Stimulated activated CD8-positive, alpha-beta memory T cell treated with anti-CD3 and anti-CD28 coated beads, Interleukin-4, amount 100 ng/mL, for 48 hours (primary cell): ENCODE measurements at places on chromosomes 1 and 21.

DNA sequence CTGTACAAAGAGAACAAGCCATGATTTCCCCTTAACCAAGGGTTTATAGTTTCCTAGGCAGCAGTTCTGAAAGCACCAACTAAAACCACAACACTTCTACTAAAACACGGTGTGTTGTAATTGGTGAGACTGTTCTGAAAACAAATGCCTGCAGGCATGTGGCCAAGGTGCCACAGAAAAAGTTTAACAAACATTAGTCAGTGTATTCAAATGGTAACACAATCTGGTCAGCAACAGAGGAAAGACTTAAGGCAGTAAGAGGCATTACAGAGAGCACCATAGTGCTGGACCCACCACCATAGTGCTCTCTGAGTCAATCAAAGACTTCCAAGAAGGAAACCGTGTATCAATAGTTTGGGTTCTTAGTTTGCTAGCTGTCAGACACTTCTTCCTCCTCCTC is 16.7 kb downstream of the SNIP1 start:
- DNase-seq = no peak

GRCh38 chr1:39680751-39681150 is 8.8 kb upstream of the NT5C1A start:
- DNase-seq = no peak

DNA sequence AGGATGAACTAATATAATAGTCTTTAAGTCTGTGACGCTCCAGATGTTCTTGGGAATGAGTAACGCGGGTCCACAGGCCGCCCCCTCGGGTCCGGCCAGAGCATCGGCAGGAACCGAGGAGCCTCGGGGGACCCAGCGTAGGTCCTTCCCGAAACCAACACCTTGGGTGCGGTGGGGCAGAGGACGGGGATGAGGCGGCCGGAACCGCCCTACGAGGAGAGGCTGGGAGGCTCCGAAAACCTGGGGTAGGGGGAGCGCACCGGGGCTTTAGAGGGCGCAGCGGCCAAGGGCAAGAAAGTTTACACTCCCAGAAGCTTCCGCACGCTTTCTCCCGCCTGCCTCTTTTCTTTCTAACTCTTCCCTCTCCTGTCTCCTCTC is 7.1 kb downstream of the DMRTA2 start:
- DNase-seq = no peak

- DNase-seq = no peak
These were observed 83.1 kb downstream of the CAPZB start for GRCh38 chr1:19402031-19402813.

- peak; percentile 37 for DNase-seq
These were observed 38.2 kb downstream of the MATN1 start for GRCh38 chr1:30684881-30685795.

- DNase-seq = no peak
These were observed 96.8 kb upstream of the PALMD start for GRCh38 chr1:99548943-99549605.

- DNase-seq = no peak
These were observed 27.7 kb upstream of the FMO1 start for GRCh38 chr1:171220581-171221054.

DNA sequence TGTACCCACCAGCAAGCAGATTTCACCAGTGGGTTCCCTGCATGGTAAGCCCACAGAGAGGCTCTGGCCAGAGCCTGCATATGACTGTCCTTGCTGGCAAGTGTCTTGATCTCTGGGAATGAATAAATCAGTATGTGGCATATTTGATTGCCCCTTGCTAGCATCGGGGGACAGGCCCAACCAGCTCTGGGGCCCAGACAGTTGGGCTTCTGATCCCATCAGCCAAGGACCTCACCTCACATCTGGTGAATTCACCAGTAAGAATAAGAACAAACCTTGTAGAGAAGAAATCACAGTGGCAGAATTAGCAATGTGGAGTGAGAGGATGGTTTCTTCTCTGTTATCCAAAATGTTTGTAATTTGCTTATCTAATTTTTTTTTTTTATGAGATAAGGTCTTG is 15.9 kb downstream of the SLC1A7 start:
- no peak for DNase-seq

- no peak for DNase-seq
These were observed 3.8 kb downstream of the LRRC8B start for GRCh38 chr1:89528382-89528780.

- DNase-seq = no peak
These were observed 415.7 kb upstream of the ESRRG start for GRCh38 chr1:217138799-217139466.

GRCh38 chr1:30285501-30285932 is 437.9 kb downstream of the MATN1 start:
- DNase-seq = no peak

- no peak for DNase-seq
These were observed 249.4 kb downstream of the PLPP3 start for GRCh38 chr1:56329970-56330369.

- DNase-seq = no peak
These were observed 11.7 kb downstream of the GFI1 start for GRCh38 chr1:92475029-92475428.

GRCh38 chr1:91851130-91852010 is 34.6 kb downstream of the TGFBR3 start:
- no peak for DNase-seq

GRCh38 chr1:48608882-48609281 is 136.9 kb upstream of the SPATA6 start:
- DNase-seq = no peak

GRCh38 chr1:228732426-228732825 is 2.9 kb upstream of the RHOU start:
- DNase-seq = no peak

- DNase-seq = no peak
These were observed 177.9 kb downstream of the PGBD5 start for GRCh38 chr1:230248016-230248888.

DNA sequence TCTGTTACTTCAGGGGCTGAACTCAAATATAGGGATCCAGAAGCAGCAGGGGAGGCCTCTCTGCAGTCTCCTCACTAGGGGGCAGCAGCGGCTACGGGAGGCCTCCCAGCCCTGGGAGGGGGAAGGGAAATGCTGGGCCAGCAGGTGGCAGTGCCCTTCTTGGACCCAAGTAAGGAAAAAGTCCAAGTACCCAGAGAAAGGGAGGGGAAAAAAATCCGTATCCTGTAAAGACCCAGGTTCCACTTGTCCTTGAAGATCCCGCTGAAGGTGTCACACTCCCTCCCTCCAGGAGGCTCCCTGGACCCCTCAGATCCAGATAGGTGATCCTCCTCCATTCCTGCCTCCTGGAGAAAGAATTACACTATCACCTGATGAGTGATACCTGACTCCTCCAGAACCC is 14.1 kb upstream of the NUAK2 start:
- peak; percentile 88 for DNase-seq

- DNase-seq = no peak
These were observed 11.7 kb upstream of the IL24 start for GRCh38 chr1:206885341-206886060.

GRCh38 chr1:101394041-101394440 is 157.2 kb downstream of the S1PR1 start:
- no peak for DNase-seq

GRCh38 chr1:208499601-208500000 is 255.4 kb upstream of the PLXNA2 start:
- no peak for DNase-seq

GRCh38 chr1:101088431-101088830 is 62.8 kb upstream of the DPH5 start:
- DNase-seq = no peak

GRCh38 chr21:38327984-38328383 is 71.2 kb downstream of the KCNJ15 start:
- DNase-seq = no peak

DNA sequence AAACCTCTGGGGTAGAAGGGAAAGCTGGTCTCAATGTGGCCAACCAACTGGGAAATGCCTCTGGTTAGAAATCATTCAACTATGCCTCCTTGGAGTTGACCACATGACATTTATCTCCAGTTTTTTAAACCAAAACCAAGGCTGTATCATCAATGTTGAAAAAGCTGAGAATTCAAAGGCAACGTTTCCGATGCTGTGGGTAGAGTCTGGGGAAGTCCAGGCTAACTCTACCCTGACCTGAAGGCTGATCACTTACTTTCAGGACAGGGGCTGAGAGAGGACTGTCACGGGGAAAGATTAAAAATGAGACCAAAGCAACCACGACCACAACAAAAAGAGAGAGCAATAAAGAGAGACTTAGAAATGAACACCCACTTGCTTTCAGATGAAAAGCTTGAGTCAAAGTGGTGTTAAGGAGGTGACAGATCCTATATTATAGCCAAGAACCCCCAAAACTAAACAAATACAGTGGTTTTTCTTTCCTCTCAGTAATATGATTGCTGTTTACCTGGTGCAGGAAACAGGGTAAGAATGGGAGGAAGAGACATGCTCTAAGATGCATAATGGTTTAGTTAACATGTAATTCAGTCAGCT is 90.8 kb upstream of the TNFSF4 start:
- DNase-seq = peak; percentile 61

GRCh38 chr21:42737951-42738590 is 84.7 kb downstream of the PDE9A start:
- DNase-seq = no peak

DNA sequence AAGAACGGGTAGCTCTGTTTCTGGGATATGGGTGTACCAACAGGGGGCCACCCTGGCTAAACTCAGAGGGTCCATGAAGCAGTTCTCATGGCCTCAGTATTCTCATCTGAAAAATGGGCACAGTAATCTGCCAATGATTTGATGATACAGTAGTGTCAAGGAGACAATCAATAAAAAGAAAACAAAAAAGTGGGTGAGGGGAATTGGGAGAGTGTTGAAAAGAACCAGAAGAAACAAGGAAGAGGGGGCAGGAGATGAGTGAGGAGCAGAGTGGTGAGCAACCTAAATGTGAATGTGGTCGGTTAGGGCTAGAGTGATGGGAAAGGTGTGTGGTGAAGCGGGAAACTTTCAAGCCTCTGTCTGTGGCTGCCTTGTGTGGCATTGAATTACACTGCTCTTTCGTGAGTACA is 2.0 kb downstream of the SLAMF7 start:
- DNase-seq = no peak

- DNase-seq = peak; percentile 80
These were observed 9.2 kb upstream of the KCNQ4 start for GRCh38 chr1:40774266-40774998.

DNA sequence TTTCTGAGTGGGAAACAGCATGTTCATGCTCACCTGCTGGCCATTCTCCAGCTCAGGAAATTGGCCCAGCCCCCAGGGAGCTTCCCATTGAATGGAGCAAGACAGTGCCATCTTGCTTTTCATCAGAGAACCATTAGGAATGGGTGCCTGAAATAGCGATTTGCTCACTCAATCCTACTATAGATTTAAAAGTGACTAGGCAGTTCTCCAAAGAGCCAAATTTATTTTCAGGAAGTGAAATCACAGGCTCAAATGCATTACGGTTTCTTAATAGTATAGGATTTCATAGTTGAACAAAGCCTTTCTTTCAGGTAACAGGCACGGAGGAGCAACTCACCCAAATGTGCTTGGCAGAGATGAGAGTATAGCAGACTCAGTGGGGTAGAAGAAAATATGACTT is 272.1 kb downstream of the GRIK1 start:
- no peak for DNase-seq

DNA sequence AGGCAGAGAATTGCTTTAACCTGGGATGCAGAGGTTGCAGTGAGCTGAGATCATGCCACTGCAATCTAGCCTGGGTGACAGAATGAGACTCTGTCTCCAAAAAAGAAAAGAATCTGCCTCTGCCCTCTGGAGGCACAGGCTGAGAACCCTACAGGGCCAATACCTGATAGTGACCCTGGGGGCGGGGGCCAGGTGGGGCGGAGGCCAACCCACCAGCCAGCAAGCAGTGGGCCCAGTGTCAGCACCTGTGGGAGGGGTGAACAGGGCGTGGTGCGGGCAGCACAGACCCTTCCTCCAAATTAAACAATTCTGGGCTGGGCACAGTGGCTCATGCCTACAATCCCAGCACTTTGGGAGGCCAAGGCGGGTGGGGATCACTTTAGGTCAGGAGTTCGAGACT is 19.0 kb upstream of the PLEKHG5 start:
- DNase-seq = no peak

GRCh38 chr1:85229574-85230097 is 28.8 kb upstream of the SYDE2 start:
- no peak for DNase-seq

- DNase-seq = no peak
These were observed 3.8 kb upstream of the FAM20B start for GRCh38 chr1:179021873-179022272.

DNA sequence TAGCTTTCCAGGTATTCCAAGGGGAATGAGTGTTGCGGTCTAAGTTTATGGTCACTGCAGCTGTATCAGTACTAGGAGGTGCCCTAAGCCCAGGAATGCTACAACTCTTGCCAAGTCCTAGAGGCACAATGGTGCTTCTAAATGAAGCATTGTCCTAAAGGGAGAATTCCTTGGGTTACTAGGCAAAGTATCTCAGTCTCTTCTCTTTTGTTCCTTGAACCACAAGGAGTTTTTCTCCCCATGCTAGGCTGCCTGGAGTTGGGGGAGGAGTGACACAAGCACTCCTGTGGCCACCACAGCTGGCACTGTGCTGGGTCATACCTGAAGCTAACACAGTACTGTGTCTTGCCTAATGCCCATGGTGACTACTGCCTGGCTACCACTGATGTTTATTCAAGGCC is 50.7 kb downstream of the KMO start:
- no peak for DNase-seq

- no peak for DNase-seq
These were observed 24.7 kb upstream of the RAB3GAP2 start for GRCh38 chr1:220296981-220297380.

- DNase-seq = no peak
These were observed 281.5 kb upstream of the ADGRL4 start for GRCh38 chr1:79287982-79288381.

DNA sequence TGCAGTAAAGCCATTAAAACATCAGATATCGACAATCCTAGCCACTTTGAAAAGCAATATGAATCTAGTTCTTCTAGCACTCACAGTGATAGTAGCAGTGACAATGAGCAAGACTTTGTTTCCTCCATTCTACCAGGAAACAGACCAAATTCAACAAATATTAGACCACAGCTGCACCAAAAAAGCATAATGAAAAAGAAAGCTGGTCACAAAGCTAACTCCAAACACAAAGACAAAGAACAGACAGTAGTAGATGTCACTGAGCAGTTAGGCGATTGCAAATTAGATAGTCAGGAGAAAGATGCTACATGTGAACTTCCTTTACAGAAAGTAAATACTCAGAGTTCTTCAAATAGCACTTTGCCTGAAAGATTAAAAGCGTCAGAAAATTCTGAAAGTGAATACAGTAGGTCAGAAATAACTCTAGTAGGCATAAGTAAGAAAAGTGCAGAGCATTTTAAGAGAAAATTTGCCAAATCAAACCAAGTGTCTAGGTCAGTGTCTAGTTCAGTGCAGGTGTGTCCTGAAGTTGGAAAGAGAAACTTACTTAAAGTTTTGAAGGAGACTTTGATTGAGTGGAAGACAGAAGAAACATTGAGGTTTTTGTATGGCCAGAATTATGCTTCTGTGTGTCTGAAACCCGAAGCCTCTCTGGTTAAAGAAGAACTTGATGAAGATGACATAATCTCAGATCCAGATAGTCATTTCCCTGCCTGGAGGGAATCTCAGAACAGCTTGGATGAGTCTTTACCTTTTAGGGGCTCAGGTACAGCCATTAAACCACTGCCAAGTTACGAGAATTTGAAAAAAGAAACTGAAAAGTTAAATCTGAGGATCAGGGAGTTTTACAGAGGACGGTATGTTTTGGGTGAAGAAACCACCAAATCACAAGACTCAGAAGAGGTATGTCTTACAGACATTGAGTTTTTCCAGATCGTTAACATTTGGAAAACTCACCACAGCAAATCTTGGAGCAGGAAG is 24.9 kb downstream of the RPAP2 start:
- no peak for DNase-seq

- DNase-seq = no peak
These were observed 44.0 kb downstream of the TBX15 start for GRCh38 chr1:118944133-118944532.
